ENCODE measurements at places on chromosomes 2 and 18.

- no peak for DNase-seq
These were observed 19.0 kb downstream of the DYNC1I2 start for GRCh38 chr2:171706152-171706803.

DNA sequence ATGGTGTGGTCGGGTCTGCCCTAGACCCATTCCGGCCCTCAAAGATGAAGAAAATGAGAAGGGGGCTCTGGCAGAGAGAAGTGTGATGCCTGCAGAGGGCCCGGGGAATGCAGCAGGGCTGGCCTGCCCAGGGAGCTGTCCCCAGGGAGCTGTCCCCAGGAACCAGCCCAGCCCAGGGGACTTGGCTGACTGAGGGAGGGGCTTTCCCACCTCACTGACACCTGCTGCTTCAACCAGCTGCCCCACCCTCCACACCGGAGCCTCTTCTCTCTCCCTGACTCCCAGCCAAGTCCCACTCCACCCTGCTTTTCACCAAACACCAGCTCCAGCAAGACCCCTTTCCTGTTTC is 111.2 kb downstream of the STPG4 start:
- DNase-seq = no peak

- no peak for DNase-seq
These were observed 17.1 kb downstream of the TUBB6 start for GRCh38 chr18:12324991-12325725.

DNA sequence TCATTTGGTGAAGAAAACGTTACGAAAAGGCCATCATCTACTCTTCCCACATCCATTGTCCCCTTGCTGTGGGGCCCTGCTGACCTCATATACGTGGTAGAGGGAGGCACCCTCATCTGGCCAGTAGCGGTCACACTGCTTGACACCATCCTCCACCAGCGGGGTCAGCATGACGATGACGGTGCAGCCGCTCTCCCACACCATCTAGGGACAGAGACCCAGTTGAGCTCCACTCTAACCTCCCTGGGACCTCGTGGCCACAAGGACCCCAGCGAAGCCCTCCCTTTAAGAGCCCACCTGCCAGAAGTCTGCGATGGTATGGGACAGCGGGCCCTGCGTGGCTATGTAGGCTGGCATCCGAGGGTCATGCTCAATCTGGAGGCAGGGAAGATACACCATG is 13.1 kb downstream of the PTPRN start:
- no peak for DNase-seq

DNA sequence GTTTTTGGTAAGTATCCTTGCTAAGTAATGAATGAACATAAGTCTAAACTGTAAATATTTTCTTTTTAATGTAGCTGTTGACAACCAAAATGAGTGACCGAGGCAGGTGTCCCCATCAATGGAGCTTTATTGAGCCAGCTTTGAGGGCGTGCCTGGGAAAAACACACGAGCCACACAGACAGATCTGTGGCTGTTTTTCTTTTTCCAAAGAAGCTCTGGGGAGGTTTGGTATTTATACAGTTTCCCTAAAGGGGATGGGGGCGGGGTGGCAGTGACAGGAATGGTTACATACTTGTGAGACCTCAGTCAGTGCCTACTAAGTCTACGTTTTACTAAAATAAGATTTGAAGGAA is 11.2 kb downstream of the DBI start:
- no peak for DNase-seq

GRCh38 chr2:105518897-105519296 is 120.0 kb upstream of the FHL2 start:
- no peak for DNase-seq

GRCh38 chr2:9205963-9206948 is at the start of gene ASAP2:
Gene ASAP2, plus strand, starts transcription at chr2:9206812. Its CDS starts 293 bp downstream, at chr2:9207105.
- DNase-seq = no peak

- DNase-seq = no peak
These were observed 338.0 kb downstream of the NYAP2 start for GRCh38 chr2:225737556-225737955.

DNA sequence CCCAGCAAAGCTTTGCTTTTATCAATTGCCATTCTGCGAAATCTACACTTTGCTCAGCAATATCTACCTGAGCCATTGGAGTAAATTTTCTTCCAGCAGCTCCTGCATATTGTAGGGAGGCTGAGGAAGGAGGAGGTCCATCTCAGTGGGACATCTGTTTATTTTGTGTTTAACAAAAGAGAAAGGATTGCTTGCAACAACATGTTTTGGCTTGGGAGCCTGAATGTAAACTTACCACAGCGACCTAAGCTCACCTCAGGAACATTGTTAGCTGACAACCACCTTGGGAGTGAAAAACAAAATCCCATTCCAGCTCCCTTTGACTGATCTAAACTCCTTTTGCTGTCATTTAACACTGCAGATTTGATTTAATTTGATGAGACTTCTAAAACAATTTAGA is 356.1 kb downstream of the SS18 start:
- no peak for DNase-seq

DNA sequence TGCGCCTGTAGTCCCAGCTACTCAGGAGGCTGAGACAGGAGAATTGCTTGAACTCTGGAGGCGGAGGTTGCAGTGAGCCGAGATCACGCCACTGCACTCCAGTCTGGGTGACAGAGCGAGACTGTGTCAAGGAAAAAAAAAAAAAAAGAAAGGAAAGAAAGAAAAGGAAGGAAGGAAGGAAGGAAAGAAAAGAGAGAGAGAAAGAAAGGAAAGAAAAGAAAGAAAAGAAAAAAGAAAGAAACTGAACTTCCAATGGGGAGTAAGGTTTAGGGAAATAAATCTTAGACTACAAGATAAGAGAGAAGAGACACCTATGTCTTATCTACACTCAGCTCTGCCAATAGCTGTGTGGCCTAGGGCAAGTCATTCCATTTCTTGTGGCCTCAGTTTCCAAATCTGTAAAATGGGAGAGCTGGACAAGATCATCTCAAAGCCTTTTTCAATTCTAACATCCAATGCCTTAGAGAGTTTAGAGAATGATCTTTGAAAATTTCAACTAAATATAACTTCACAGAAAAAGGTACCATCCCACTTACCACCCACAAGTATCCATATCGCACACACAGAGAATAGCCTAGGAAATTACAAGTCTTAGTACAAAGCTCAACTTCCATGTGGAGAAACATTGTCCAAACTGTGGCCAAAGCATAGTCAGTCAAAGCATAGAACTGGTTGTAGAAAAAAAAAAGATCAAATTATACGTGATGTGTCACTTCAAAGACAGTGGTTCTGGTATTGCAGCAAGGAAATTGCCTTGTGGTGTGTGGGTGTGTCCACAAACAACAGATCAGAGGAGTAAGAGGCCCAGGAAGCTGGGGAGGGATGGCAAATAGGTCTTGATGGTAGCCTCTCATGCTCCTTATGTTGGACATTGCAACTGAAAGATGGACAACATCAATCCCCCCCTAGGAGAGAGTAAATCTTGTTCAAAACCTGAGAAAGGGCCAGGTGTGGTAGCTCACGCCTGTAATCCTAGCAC is 42.4 kb downstream of the SLC14A2 start:
- DNase-seq = no peak

DNA sequence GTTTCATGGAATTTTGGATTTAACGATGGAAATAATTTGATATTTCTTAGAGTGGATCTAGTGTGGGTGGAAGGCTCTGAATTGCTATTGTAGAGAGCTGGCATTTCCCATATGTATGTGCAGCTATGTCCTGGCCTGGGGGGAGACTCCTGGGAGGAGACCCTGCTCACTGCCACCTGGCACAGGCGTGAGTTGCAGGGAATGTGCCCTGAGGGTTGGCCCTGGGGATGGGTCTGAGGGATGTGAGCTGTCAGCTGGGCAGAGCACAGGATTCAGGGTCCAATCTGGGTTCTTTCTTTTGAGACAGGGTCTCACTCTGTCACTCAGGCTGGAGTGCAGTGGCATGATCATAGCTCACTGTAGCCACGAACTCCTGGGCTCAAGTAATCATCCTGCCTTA is 120.2 kb downstream of the CLIP4 start:
- DNase-seq = no peak

GRCh38 chr18:45416168-45416567 is 199.1 kb upstream of the SLC14A2 start:
- DNase-seq = no peak

- DNase-seq = no peak
These were observed 223.7 kb downstream of the SOX11 start for GRCh38 chr2:5915881-5916310.

- DNase-seq = no peak
These were observed 7.0 kb downstream of the ZEB2 start for GRCh38 chr2:144512891-144513351.

DNA sequence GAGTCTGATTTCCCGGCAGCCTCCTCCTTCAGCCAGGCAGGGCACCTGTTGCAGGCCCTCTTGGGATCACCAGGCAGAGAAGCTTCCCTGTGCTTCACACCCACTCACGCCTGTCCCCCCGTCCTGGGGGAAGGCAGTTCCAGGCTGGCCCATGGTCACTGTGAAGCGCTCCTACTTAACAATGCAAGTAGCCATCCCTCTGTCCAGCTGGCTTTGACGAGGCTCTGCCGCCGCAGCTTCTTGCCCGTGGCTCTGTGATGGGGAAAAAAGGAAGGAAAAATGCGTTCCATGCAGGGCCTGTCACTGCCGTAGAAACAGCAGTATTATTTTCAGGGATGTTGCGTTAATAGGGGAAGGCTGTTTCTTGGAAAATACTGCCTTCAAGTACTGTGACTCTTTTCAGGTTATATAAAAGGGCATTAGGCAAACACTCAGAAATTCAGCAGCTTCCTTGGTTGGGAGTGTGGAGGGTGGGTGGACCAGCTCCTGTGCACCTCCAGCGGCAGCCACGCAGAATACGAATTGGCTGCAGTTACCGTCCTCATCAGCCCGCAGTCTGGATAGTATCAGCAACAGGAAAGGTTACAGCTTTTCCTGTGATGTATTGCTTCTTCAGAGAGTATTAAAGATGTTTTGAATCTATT is 232.3 kb downstream of the KLHL29 start:
- DNase-seq = no peak
